Stimulated activated CD8-positive, alpha-beta memory T cell treated with anti-CD3 and anti-CD28 coated beads, Interleukin-4, amount 100 ng/mL, for 1 hour (primary cell): ENCODE measurements at places on chromosomes 5 and 9.
A peak's percentile ranks its signal among the peaks of the same experiment; 100 is the strongest.

GRCh38 chr5:107341376-107342084 lies 329.2 kb downstream of the EFNA5 start:
- no peak for DNase-seq

- DNase-seq = no peak
Measured at GRCh38 chr5:156691572-156691971, 158.5 kb upstream of the PPP1R2B start.

GRCh38 chr5:50898966-50899365 lies 232.5 kb downstream of the PARP8 start:
- no peak for DNase-seq

DNA sequence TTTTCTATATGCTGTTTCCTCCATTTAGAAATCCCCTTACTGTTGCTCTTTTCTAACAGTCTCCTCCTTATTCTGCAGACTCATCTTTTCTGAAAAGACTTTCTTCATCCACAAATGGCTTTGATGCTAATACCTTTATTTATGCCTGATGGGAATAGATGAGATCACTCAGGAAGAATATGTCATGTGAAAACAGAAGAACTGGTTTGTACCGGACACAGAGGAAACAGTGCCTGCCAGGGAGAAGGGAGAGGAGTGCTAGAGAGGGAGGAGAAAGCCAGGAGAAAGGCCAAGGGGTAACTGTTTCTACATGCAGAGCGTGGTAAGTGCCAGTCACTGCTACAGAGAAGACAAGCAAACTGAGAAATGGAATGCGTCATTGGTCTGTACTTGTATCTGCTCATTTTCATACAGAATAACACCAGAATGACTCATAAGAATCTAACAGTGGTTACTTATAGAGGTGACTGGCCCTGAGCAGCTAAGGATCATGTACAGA lies 45.9 kb upstream of the PJA2 start:
- no peak for DNase-seq

DNA sequence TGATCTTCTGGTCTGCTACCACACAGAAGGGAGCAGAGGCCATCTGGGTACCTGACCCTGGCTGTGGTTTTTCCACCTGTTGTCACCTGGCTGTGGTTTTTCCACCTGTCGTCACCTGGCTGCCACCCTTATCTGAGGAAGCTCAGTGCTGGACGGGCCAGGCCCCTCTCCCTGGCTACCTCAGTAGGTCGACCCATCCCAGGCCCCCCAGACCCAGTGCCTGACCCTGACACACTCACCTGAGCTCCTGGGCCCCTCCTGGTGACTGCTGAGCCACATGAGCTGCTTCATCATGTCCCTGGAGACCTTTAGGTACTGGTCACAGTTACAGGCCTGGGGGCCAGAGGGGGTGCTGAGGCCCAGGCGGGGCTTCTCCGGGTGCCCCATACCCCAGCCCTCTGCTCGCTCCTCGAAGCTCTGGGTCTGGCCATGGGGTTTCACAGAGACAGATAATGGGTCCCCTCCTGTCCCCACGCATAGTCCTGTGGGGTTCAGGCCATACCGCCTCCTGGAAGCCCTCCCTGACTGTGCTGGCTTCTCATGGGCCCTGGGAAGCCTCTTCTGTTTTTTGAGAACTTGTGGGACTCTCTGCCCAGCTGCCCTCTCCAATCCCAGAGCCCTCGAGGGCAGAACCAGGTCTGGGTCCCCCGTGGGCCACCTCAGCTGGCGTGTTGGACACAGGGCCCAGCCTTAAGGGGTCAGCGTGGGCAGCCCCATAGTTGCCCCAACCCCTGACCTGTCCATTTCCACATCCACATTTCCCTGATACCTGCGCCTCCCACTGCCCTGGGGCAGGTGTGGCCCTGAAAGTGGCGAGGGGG lies 7.5 kb upstream of the NRARP start:
- no peak for DNase-seq

- no peak for DNase-seq
Measured at GRCh38 chr9:21357479-21358460, 7.1 kb upstream of the IFNA6 start.

GRCh38 chr5:93017849-93018248 lies 563.2 kb downstream of the NR2F1-AS1 start:
- DNase-seq = no peak

- DNase-seq = no peak
Measured at GRCh38 chr9:27963836-27964235, 390.6 kb upstream of the C9orf72 start.

DNA sequence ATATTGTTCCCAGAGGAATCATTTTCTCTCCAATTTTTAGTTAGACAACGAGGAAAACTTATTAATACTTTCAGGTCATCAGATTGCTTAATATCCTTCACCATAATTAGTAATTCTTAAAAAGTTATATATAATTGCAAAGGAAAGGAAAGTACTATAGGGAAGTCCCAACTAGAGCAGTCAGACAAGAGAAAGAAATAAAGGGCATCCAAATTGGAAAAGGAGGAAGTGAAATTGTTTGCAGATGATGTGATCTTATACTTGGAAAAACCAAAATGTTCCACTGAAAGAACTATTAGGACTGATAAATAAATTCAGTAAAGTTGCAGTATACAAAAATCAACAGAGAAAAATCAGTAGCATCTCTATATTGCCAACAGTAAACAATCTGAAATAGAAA lies 223.5 kb upstream of the MEF2C start:
- DNase-seq = no peak

- no peak for DNase-seq
Measured at GRCh38 chr5:41822036-41822435, 48.2 kb downstream of the OXCT1 start.

DNA sequence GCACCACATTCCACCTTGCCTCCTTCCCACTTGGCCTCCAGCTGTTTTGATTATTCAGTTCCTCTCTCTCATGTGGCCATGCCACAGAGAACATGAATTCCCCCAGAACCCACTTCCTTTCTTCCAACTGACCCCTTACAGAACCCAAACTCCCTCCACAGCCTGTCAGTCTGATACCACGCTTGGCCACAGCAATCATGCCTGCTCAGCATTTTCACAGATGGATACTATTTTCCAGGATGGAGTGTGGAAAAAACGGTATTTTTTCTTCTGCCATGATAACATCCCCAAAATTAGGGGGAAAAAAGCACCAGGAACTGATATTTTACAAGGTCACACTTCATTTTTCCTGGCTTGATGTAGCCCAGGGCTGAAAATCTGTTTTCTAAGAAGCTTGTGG lies 34.9 kb upstream of the SLIT3 start:
- DNase-seq = no peak

GRCh38 chr5:117203584-117203983 lies 629.0 kb upstream of the SEMA6A start:
- no peak for DNase-seq

DNA sequence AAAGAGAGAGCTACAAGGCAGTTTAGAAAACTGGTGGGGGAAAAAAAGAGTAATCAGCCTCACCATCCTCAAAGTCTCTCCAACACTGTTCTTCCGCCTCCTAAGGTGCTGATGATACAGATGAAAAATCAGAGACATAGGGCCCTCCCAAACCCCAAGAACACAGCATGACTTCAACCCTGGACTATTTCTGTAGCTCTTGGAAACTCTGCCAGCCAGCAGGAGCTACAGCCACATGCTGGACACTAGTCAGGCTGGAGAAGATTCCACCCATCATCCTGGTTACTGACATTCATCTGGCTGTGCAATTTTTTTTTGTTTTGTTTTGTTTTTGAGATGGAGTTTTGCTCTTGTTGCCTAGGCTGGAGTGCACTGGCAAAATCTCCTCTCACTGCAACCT lies 42.4 kb downstream of the OXCT1 start:
- DNase-seq = no peak

DNA sequence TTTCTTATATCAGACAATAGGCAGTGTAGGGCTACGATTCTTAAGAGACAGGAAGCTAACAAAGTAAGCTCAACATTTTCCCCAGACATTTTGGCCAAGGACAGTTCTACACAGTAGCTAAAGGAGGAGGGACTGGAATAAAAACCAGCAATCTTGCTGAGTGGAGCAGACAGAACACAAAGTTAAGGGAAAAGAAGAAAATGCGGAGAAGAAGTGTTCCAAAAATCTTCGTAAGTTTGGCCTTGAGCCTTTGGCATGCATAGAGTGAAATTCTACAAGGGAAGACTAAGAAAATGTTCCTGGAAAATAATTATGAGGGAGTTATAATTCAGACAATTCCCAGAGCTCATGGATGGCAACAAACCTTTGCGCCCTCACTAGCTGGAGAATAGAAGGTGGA lies 748.0 kb upstream of the CTNND2 start:
- DNase-seq = no peak

GRCh38 chr5:136006761-136007251 lies 22.0 kb upstream of the TGFBI start:
- DNase-seq = no peak

- DNase-seq = peak; percentile 64
Measured at GRCh38 chr5:135398855-135399793, at the start of gene MACROH2A1. Gene MACROH2A1, minus strand, starts transcription at chr5:135399231. Its CDS starts 10,138 bp downstream, at chr5:135389093.

DNA sequence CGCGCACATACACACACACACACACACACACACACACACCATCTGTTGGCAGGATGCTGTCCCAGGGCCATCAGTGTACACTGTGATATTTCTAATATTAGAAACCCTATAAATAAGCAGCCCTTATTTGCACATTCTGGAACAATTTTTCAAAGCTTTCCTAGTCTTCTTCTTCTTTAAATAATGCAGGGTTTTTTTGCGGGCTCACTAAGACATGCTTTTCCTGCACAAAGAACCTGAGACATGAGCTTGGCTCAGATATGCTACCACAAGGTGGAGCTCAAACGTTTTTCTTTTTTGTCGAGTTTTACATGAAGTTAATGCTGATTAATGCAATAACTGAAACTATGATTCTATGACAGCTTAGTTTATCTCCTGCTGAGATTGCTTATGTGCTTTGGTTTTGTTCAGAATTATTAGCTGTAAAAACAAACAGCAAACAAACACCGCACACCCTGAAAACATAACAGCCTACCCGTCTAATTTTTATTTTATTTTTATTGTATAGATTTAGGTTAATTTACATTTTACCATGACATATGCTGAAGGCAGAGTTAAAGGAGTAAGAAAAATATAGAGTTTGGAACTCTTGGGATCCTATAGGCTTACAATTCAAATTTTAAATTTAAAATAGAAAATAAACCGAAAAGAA lies 95.8 kb downstream of the ALDH1A1 start:
- DNase-seq = no peak

- DNase-seq = no peak
Measured at GRCh38 chr9:20603524-20604268, 18.6 kb downstream of the MLLT3 start.
